ENCODE measurements at places on chromosomes 2 and 18. TPM values are rescaled to one million over a fixed set of nuclear protein-coding genes. Genes with fewer than 3 reads are reported as not detected.
A peak's percentile ranks its signal among the peaks of the same experiment; 100 is the strongest.

DNA sequence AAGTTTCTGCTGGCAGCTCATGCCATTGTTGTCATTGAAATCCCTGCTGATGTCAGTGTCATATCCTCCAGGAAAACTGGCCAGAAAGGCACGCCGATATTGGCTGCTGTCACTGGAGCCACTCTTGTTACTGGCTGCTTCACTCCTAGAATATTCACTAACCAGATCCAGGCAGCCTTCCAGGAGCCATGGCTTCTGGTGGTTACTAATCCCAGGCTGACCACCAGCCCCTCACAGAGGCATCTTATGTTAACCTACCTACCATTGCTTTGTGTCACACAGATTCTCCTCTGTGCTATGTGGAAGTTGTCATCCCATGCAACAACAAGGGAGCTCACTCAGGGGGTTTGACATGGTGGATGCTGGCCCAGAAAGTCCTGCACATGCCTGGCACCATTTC lies 27.0 kb upstream of the MTX2 start:
- no peak for DNase-seq

DNA sequence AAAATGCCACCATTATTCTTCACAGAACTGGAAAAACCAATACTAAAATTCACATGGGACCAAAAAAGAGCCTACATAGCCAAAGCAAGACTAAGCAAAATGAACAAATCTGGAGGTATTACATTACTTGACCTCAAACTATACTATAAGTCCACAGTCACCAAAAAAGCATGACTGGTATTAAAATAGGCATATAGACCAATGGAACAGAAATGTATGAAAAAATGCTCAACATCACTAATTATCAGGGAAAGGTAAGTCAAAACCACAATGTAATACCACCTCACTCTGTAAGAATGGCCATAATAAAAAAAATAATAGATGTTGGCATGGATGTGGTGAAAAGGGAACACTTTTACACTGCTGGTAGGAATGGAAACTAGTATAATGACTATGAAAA lies 158.6 kb downstream of the CDH2 start:
- no peak for DNase-seq

DNA sequence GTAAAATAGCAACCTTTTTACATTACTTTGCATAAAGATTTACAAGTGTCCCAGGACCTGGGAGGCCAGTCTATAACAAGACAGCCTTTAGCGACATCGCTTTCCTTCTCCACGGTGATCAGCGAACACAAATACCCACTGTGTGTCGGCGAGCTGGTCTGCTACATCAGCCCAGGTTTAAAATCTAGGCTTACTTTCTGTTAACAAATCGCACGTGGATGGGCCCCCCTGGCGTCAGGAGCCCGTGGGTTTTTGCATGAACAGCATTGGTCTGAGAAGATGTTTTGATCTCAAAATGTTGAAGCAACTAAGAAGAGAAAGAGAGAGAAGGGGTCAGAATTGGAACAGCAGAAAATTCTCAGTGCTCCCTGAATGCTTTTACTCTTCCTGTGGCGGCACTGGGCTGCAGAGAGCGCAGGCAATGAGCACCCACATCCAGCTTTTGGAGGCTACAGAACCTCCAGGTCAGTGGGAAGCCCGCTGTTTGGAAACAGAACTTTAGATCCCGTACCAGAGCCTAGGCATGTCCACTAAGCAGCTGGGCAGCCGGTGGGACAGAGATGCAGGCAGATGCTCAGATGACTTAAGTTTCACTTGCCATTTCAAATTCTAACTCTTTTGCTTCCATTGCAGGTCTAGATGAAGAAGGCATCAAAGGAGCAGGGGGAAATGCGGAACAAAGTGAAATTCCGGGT lies 32.9 kb downstream of the CYP27C1 start:
- DNase-seq: no peak

GRCh38 chr18:41244591-41245037 lies 710.4 kb upstream of the PIK3C3 start:
- DNase-seq: no peak

GRCh38 chr18:74540652-74541421 lies 6.5 kb downstream of the CNDP1 start:
- DNase-seq: no peak

- no peak for DNase-seq
These were observed 84.0 kb upstream of the ACSL3 start for GRCh38 chr2:222776792-222777191.

DNA sequence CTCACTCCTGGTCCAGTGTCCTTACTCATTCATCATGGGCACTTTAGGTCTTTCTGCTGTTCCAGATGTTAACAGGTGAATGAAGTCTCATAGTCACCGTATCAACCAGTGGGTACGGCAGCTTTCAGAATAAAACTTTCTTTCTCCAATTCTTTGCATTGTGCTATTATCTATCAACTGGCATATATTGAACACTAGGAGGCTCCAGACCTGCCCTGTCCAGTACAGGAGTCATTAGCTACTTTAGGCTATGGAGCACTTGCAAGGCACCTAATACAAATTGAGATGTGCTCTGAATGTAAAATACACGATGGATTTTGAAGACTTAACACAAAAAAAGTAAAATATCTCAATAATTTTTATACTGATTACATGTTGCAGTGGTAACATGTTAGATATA lies 43.2 kb upstream of the NEB start:
- DNase-seq: no peak

- DNase-seq: peak; percentile 29
These were observed 90.4 kb upstream of the SLC35G4 start for GRCh38 chr18:11518788-11519685.

GRCh38 chr2:27776097-27776496 lies 4.6 kb downstream of the MRPL33 start:
- DNase-seq: peak; percentile 44

DNA sequence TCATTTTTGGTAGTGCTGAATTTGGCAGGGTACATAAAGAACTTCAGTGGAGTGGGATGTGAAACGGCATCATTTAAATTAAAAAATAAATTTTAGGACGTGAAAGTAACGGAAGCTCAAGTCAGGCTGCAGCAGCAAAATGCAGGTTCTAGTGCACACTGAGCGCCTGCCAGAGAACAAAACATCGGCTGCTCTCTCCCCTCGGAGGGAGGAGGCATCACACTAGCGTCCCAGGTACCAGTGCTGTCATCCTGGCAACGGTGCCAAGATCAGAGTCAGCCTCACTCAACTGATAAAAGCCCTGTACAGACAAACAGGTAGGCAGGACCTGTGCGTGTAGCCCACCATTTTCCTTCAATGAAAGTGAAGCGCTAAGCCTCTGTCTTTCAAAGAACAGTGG lies 261.5 kb downstream of the PTGR3 start:
- no peak for DNase-seq

- no peak for DNase-seq
These were observed 100.8 kb downstream of the DYSF start for GRCh38 chr2:71554028-71554705.

DNA sequence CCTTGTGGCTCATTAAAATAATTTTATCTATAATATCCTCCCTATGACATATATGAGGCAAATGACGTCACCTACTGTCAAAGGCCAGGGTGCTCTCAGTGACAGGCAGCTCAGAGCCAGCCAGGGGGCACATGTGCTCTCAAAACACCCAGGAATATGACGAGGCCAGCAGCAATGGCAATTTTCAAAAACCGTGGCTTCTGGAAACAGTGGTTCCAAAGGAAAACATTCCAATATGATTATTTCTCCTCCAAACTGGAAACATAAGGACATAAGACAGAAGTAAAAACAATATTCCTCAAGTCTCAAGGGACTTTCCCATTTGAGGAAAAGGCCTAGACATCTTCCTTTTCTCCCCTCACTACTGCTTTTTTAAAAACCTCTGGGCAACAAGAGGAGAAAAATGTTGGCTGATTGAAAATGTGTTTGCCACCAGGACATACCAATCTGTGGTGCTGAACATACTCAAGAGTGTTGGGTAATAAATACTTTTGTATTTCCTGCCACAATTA lies 40.8 kb downstream of the RNF152 start:
- no peak for DNase-seq

- DNase-seq: no peak
These were observed 11.1 kb upstream of the FBXO11 start for GRCh38 chr2:47917276-47917961.

FAM110C gene
- 41.8 TPM for total RNA-seq

CNNM3 gene
- 65.2 TPM for total RNA-seq

KCNE4 gene
- total RNA-seq: 7.4 TPM

TDRD15 gene
- total RNA-seq: not detected

SPATA3 gene
- not detected for total RNA-seq

SCN9A gene
- total RNA-seq: 6.8 TPM

TUBB8B gene
- not detected for total RNA-seq

C2orf80 gene
- not detected for total RNA-seq

SCTR gene
- total RNA-seq: 0.92 TPM

NHEJ1 gene
- total RNA-seq: 8.7 TPM

CYP27C1 gene
- 0.26 TPM for total RNA-seq

TFPI gene
- 45.6 TPM for total RNA-seq

LIMS4 gene
- 2.8 TPM for total RNA-seq

GAL3ST2 gene
- total RNA-seq: 26.4 TPM

IMPA2 gene
- 64.2 TPM for total RNA-seq

CD8A gene
- total RNA-seq: 11.3 TPM

ZNF892 gene
- 7.8 TPM for total RNA-seq

HOXD3 gene
- 3.2 TPM for total RNA-seq

AMER3 gene
- total RNA-seq: 0.03 TPM

Data from mucosa of gallbladder (tissue), 1 donor.